Globus pallidus (tissue), 1 donor: ENCODE measurements at places on chromosomes 3 and 15.

DNA sequence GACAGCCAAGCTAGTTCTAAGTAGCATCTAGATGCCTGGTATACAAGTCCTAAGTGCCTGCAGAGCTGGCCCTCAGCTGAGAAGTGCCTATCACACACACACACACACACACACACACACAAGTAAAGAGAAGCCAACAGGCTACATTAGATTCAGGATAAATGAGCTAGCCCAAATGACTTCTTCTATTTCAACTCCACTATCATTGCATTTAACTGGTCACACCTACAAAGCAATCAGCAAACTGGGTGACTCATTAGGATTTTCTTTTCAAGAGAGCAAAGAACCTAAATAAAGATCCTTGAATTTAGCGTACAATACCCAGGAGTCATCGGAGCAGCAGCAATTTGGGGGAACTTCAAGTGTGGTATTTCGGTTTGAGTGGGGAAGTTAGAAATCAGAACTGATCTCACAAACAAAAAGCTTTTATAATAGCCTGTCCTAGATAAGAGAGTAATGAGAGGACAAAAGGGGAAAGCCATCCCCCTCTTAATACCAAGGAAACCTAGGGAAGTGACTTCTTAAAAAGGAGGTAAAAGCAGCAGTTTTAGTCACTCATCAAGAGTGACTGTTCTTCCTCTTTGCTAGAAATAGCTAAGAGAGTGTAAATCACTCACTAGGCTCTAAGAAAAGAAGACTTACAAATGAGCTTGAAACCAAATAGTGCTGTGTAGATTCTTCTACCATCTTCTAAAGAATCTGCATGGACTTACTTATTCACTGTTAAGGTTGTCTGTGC lies 112.7 kb downstream of the TNIK start:
- DNase-seq, result no peak

GRCh38 chr15:77784361-77785292 lies 151.9 kb upstream of the LINGO1 start:
- DNase-seq, result no peak

DNA sequence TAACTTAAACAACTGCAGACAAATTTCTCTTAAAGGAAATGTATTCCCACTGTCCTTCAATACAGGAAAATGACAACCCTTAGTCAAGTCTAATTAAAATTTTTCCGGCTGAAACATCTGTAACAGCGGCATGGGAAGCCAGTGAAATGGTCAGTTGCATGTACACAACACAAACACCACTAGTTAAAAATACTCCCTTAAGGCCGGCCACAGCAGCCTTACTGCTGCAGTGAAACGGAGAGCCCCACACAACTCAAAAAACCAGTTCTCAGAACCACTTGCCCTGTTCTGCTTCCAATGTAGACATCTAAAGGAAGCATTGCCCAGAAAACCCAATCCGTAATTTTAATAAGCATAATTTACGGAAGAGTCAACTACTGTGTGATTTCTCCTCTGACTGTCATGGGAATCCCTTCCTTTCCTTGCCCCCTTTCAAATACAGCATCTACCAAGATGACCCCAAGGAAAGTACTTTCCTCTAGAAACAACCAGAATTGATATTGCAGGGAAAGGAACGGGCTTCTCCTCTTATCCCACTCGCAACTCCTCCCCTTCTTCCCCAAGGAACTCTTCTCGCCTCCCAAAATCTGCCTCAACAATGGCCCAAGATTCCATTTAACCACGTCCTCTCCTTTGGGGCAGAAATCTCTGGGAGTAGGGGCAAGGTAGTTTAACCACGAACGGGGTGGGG lies 1.6 kb downstream of the FBN1 start:
- peak; percentile 40 for DNase-seq

GRCh38 chr3:4820296-4821121 lies 158.7 kb upstream of the BHLHE40 start:
- DNase-seq, result no peak

DNA sequence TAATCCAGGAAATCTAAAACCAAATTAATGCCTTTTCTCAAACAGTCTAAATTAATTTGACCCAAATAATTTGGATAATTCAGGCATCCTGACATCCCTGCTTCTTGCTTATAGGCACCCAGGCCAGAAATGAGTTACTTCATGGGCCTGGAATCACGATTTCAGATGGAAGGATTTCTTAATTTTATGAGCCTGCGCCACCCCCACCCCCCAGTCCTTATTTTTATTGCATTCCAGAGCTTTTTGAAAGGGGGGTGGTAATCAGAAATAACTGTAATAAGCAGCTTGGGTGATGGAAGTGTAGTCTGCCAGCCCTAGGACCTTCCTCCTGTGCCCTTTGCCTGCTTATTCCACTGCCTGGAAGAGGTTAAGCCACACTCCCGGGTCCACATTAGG lies 1.3 kb downstream of the AP2M1 start:
- no peak for DNase-seq

GRCh38 chr3:192063570-192063969 lies 602.6 kb downstream of the PYDC2 start:
- DNase-seq, result no peak

- no peak for DNase-seq
Observed at GRCh38 chr3:81105206-81105605, 656.2 kb downstream of the GBE1 start.

DNA sequence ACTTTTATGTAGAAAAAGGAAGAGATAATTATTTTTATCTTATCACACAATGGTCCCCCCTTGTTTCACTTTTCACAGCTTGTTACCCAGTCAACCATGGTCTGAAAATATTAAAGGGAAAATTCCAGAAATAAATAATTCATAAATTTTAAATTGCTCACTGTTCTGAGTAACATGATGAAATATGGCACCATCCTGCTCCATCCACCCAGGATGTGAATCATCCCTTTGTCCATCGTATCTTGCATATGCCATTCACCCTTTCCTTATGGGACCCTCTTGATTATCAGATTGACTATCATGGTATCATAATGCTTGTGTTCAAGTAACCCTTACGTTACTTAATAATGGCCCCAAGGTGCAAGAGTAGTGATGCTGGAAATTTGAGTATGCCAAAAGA lies 43.7 kb downstream of the ANKRD28 start:
- DNase-seq, result no peak

- DNase-seq, result peak; percentile 52
Observed at GRCh38 chr15:90035095-90035839, 34.1 kb downstream of the ZNF710 start.

GRCh38 chr3:119456469-119456868 lies 6.9 kb downstream of the TMEM39A start:
- no peak for DNase-seq

- DNase-seq, result no peak
Observed at GRCh38 chr3:103693831-103694230, 1259.0 kb downstream of the ZPLD1 start.

DNA sequence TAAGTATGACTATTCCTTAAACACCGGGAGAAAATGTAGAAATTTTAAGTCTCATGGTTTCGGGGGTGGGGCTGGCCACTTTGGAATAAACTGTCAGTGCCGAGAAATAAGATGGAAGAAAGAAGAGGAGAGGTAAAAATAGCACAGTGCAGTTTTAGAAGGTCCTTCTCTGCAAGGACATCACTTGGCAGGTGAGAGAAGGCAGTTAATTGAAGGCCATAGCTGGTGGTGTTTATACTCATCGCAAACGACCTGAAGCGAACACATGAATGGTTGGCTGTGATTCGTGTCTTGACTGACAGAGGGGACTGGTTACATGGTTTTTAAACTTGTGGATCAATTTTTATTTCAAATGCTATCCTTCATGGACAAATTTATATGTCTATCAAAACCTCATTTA lies 54.9 kb upstream of the SENP5 start:
- no peak for DNase-seq

DNA sequence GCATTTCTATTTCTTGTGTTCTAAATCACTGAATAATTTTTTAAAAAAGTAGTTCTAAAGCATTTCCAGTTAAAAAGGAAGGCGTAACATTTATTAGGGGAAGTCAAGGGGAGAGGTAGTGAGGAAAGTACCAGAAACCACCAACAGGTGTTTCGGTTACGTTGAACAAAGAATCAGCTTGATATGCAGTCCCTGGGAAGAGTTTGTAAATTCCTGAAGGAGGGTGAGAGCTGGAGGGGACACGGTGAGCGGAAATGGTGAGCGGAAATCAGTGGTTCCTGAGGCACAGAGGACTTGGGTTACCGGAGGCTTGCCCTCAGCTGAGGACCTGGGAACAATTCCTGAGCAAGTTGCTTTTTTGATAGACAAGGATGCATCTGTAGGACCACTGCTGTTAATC lies 17.8 kb downstream of the MAP2K1 start:
- no peak for DNase-seq

- no peak for DNase-seq
Observed at GRCh38 chr3:170555329-170555728, 30.5 kb downstream of the SLC7A14 start.

- DNase-seq, result no peak
Observed at GRCh38 chr3:116153174-116153573, 292.1 kb downstream of the LSAMP start.

DNA sequence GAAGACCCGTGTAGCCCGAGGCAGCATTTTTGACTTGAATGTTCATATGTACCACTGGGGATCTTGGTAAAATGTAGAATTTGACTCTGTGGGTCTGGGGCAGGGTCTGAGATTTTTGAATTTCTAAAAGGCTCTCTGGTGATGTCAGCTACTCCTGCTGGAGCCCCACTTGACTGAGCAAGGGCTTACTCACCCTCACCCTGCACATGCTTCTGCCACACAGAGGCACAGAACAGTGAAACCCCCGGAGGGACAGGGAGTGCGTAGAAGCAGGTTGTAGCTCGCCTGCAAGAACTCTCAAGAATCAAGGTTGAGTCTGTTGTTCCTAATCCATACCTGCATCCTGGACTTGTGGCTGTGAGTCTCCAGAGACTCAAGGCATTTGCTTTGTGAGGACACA lies 41.1 kb downstream of the SLCO3A1 start:
- no peak for DNase-seq

GRCh38 chr3:185709251-185709955 lies 115.4 kb downstream of the IGF2BP2 start:
- DNase-seq, result no peak

- DNase-seq, result no peak
Observed at GRCh38 chr3:187334904-187335303, 33.3 kb upstream of the RTP4 start.

DNA sequence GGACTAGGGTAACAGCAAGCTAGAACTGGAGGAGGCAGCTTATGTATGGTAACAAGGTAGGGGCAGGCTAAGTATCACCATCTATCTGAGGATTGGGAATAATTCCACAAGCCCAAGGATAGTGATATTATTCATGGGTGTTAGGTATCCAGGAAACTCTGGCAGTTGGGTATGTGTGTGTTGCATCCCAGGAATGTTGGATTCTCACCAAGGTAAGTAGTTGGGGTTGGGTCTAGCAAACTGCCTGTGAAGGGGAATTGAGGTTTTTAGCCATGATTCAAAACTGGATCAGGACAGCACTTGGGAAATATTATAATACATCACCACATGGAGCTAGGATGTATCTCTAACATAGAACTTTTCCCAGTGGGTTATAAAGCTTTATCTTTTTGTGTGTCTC lies 626.4 kb upstream of the GOLIM4 start:
- no peak for DNase-seq

GRCh38 chr3:127814325-127814781 lies 8.0 kb downstream of the MGLL start:
- peak; percentile 55 for DNase-seq

DNA sequence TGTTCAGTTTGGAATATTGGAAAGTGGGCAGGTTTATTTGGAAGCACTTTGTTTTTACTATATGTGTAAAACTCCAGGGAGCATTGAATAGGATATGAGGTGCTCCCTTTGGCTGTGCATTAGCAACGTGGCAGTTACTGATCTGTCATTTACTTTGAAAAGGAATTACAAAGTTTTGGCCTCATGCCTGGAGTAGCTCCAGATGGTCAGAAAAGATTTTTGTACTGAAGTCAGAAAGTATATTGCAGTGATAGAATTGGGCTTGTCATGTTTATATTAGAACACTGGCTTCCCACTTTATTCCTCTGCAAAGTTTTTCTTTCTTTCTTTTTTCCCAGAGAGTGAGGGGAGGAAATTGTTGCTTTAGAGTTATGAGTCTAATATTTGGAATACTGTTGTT lies 26.1 kb downstream of the FNDC3B start:
- DNase-seq, result no peak

DNA sequence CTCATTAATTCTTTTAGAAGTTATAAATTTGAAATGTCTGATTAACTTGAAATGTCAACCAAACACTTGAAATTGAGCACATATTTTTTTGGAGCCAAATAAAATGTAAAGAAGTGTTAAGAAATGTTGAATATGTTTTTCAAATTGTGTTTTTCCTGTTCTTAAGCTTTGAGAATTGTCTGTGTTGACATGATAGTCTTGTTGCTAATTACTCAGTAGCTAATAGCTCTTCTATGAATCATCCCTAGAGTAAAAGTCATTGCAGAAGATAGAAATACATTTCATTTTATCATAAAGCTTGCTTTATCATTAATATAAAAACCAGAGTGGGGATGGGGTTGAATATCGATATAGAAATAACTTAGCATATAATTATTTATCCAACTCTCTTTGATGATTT lies 41.9 kb upstream of the ABHD10 start:
- DNase-seq, result no peak

GRCh38 chr3:100730524-100730923 lies 21.2 kb downstream of the TFG start:
- DNase-seq, result no peak

- no peak for DNase-seq
Observed at GRCh38 chr3:9780910-9781309, 11.2 kb upstream of the CAMK1 start.

- no peak for DNase-seq
Observed at GRCh38 chr3:77467702-77468625, 428.1 kb downstream of the ROBO2 start.

DNA sequence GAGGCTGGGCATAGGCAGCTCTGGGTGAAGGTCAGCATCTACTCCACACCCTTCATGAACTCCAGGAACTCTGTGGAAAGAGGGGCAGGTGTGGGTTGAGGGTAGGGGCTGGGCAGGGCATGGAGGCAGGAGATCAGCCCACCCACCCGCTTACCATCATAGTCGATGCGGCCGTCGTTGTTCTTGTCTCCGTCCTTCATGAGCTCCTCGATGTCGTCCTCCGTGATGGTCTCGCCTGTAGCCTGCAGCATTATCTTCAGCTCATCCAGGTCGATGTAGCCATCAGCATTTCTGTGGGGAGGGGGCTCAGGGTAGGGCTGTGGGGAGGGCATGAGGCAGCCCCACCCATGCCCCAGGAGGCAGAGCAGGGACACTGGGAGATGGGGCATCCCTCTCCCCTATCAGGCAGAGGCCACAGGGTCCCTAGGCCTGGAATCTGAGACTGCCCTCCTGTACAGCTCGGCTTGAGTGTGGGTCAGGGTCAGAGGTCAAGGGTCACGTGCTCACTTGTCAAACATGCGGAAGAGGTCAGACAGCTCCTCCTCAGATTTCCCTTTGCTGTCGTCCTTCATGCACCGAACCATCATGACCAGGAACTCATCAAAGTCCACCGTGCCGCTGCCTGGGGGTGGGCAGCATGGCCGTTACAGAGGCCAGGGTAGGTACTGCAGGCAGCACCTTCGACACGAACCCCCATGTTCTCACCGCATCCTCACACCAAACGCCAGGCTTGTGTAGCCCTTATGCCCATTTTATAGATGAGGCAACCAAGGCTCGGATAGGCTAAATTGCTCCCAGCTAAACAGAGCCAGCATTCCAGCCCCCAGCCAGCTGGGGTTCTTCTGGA lies 2.4 kb downstream of the TNNC1 start:
- DNase-seq, result no peak

GRCh38 chr15:85456798-85457197 lies 76.4 kb downstream of the AKAP13 start:
- no peak for DNase-seq

GRCh38 chr3:129289201-129289921 lies 10.7 kb downstream of the HMCES start:
- no peak for DNase-seq
